ENCODE measurements at places on chromosomes 6 and 20.

DNA sequence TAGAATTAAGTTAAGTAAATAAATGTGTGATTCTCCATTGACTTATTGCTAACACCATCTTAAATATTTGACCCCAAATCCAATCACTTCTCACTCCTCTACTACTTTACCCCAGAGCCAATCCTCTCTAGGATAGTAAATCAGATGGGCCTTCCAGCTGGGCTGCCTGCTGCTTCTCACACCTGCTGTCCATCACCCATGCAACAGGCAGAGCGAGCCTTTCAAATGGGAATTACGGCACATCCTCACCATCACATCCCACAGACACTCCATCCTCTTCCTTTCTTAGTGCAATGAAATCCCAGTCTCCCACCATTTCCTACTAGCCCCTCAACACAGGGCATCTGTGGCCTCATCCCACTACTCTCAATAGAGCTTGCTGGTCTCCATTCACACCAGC is 34.0 kb downstream of the HLA-F start:
- DNase-seq, result no peak

- DNase-seq, result no peak
Observed at GRCh38 chr20:19012676-19013075, 199.1 kb downstream of the SCP2D1 start.

DNA sequence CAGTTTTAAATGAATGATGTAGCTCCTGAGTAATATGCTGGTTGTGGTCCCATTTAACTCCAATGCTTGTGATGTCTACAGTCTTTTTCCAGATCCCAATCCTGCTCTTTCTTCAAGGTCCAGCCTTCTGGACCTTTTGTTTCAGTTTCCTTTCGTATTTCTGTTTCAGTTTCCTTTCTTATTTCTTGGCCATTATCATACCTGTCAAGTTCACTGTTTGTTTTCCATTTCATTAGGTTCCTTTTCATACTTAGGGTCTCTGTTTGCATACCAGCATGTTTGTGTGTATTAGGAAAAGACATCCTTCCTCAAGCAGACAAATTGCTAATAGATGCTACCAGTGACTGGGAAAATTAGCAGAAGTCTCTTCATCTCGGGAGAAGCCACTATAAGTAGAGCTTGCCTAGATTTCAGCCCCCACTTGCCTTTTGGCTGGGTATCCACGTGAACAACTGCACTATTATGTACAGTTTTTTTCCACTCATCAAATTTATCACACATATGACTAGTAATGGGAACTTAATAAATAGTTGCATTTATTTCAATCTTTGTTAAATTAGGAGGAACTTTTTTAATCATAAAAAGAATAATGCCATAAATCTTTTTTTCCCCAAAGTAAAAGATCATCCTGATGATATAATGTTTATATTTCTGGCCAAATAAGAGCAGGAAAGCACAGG is 583.4 kb downstream of the BCKDHB start:
- DNase-seq, result no peak

DNA sequence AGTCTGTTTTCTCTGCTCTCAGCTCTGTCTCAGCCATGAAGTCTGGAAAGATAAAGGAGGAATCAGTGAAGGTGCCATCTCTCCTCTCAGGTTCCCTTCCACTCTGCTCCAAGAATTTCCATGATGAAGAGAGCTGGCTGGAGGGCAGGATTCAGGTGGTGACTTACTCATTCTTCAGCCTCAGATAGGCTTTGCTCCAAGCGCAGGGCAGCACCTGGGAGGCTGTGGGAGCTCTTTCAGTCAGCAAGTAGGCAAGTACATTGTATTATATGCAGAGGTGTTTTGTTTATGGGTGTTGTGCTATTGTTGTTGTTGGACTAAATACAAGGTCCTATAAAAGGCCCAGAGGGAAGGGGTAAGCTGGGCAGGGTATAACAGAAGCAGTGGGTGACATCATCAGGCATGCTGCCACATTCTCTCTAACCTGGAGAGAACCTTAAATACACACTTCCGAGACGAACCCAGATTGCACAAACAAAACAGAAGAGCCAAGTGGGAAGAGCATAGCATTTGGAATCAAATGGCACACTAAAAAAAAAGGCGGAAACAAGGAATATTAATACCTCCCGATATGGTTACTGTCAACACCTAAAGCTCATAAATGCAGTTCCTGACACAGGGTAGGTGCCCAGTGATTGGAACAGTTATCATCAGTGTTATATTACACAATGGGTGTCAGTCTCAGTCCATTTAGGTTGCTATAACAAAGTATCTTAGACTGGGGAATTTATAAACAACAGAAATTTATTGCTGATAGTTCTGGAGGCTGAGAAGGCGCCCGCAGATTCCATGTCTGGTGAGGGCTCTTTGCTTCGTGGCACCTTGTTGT is 14.5 kb upstream of the PSMG4 start:
- DNase-seq, result no peak

GRCh38 chr6:110493253-110493800 is 16.9 kb upstream of the SLC22A16 start:
- DNase-seq, result no peak

GRCh38 chr6:71168233-71168765 is 120.3 kb upstream of the OGFRL1 start:
- DNase-seq, result no peak

- no peak for DNase-seq
Observed at GRCh38 chr6:123616942-123617341, 19.8 kb downstream of the TRDN start.

- no peak for DNase-seq
Observed at GRCh38 chr6:27205375-27206278, 41.9 kb upstream of the PRSS16 start.

DNA sequence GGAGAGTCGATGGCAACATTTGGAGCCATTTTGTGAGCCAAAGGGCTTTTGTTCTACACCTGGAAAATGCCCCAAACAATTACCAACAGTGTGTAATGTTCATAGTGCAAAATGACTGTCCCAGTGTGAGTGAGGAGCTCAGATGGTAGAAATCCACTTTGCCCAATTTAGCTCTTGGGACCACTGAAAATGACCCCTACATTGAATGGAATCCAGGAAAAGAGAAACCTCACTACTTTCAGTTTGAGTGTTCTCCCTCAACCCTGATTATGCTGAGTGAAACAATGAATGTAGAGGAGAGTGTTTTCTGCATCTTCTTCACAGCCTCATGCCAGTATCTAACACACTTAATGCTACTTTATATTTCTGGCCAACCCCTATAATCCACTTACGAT is 84.9 kb upstream of the NRN1 start:
- DNase-seq, result no peak

DNA sequence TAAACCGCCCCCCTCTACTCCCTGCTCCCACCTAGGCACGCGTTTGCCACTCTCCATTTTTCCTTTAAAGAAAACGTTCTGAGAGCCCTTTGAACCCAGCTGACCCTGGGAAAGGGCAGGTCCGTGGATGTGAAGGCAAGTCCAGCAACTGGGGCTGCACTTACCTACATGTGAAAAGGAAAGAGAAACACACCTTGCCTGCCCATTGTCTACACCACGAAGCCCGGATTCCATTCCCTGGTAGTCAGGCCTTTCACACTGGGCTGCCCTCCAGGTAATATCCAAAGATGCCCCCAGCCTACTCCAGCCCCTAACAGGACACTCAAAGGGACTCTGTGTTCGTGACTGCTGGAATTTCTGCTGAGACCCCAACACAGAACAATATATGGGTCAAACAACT is 94.4 kb downstream of the CD83 start:
- DNase-seq, result no peak

- no peak for DNase-seq
Observed at GRCh38 chr6:33995309-33996119, 150.4 kb downstream of the GRM4 start.

- no peak for DNase-seq
Observed at GRCh38 chr6:154578004-154578559, 67.6 kb upstream of the CNKSR3 start.

- no peak for DNase-seq
Observed at GRCh38 chr20:63577317-63577894, 3.4 kb upstream of the HELZ2 start.
